ENCODE measurements at places on chromosomes 2 and 18. TPM values are rescaled to one million over a fixed set of nuclear protein-coding genes. Genes with fewer than 3 reads are reported as not detected.

- H3K27ac ChIP-seq = no peak overlapping the region
- H3K36me3 ChIP-seq = no peaks in the 10 kb centered on the region
- no peak for DNase-seq
- no peaks in the 10 kb centered on the region for H3K4me1 ChIP-seq
- no peak overlapping the region for H3K4me3 ChIP-seq
Observed at GRCh38 chr18:62400916-62401315, 75.8 kb downstream of the TNFRSF11A start.

- H3K27me3 ChIP-seq = no peaks in the 10 kb centered on the region
- H3K4me1 ChIP-seq = no peaks in the 10 kb centered on the region
- no peaks in the 10 kb centered on the region for H3K36me3 ChIP-seq
- H3K27ac ChIP-seq = no peak overlapping the region
- H3K4me3 ChIP-seq = no peak overlapping the region
Observed at GRCh38 chr18:64403784-64404503, 255.1 kb upstream of the LINC00305 start.

SIX3 gene
- total RNA-seq = not detected

LOXHD1 gene
- total RNA-seq = not detected

REEP1 gene
- total RNA-seq = 0.78 TPM

Measured in SJSA1 (cell line).